ENCODE measurements at places on chromosomes 13 and 19.

- no peak for DNase-seq
Observed at GRCh38 chr13:86108334-86108733, 309.1 kb upstream of the SLITRK6 start.

- DNase-seq: no peak
Observed at GRCh38 chr19:33300894-33301143, 1.5 kb downstream of the CEBPA start.

GRCh38 chr19:10637894-10638293 is 12.5 kb downstream of the SLC44A2 start:
- no peak for DNase-seq

- no peak for DNase-seq
Observed at GRCh38 chr19:50673118-50673517, 23.9 kb downstream of the C19orf81 start.

DNA sequence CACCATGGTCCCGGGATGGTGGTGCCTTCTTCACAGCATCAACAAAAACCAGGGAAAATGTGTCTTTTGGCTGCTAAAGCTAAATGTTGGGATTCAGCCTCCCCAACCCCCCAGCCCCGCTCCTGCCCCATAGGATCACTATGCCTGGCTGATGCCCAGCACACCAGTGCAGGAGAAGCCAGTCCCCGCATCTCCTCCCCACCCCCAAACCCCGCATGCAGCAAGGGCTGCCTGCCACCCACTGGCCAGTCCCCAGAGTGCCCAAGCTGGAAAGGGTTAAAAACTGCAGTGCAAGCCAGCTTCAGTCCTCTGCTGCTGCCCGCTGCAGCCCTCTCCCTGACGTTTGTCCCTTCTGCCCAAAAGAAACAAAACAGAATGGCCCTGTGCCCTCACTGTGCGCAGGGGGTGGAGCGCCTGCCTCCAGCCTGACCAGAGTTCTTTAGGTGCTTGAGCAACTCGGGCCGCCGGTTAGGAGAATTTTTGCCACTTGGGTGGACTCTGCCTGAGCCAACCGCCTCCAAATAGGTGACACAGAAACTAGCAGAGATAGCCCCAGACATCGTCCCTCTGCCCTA is 3.7 kb downstream of the CALM3 start:
- DNase-seq: no peak

GRCh38 chr13:113117911-113118260 is 4.7 kb upstream of the F10 start:
- no peak for DNase-seq

DNA sequence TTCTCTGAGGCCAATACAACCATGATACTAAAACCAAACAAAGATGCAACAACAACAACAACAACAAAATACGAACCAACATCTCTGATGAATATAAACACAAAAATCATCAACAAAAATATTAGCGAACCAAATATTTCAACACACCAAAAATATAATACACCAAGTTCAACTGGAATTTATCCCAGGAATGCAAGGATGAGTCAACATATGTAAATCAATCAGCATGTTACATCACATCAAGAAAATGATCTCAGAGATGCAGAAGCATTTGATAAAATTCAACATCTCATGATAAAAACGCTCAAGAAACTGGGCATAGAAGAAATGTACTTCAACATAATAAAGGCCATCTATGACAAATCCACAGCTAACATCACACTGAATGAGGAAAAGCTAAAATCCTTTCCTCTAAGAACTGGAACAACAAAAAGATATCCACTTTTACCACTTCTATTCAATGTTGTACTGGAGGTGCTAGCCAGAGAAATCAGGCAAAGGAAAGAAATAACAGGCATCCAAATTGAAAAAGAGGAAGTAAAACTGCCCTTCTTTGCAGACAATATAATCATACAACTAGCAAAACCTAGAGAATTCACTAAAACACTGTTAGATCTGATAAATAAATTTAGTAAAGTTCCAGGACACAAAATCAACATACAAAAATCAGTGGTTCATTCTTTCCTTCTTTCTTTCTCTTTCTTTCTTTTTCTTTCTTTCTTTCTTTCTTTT is 2448.7 kb upstream of the PCDH20 start:
- no peak for DNase-seq

DNA sequence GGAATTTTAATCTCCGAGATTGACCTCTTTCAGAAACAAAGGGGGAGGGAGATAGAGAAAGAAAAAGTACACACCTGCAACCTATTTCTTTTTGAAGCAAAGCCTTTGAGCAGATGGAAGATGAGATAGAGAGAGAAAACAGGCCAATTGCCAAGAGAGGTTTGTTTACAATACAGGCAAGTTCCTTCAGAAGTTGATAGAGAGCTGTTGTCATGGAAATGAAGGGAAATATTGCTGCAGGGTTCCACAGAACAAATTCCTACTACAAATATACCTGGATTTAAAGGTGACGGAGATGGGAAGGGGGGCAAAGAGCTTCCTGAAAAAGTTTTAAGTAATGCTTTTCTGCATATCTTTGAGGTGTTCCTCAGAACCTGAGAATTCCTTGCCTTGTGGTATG is 388.4 kb downstream of the NDFIP2 start:
- no peak for DNase-seq

GRCh38 chr13:105936816-105937215 is 598.6 kb downstream of the EFNB2 start:
- DNase-seq: no peak

GRCh38 chr13:97341135-97341534 is 92.8 kb upstream of the RAP2A start:
- DNase-seq: no peak

- DNase-seq: no peak
Observed at GRCh38 chr13:40390401-40390916, 276.0 kb downstream of the FOXO1 start.

DNA sequence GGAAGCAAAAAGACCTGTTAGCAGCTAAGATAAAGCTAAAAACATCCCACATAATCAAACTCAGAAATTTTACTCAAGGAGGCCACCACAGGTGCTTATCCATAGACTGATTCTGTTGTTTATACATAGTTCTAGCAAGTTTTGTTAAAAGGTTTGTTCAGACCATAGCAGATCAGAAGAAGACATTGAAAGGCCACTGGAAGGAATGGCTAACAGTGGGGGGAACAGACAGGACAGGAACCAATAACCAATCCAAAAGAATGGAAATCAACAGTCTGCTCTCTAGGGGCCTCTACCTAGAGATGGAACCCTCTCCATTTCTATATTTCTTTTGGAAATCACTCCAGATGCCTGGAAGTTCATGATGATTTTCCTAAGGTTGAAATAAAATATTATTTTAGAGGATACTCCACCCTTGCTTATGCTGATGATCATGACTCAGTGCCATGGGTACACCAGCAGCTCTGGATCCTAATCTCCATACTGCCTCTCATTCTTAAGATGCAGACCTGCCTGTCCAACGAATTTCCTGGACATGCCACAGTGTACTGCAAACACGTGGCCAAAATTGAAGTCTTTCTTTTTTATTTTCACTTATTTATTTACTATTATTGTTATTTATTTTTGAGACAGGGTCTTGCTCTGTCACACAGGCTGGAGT is 260.0 kb downstream of the MYO16 start:
- no peak for DNase-seq

GRCh38 chr13:21435687-21436151 is 23.4 kb downstream of the ZDHHC20 start:
- peak; percentile 68 for DNase-seq

DNA sequence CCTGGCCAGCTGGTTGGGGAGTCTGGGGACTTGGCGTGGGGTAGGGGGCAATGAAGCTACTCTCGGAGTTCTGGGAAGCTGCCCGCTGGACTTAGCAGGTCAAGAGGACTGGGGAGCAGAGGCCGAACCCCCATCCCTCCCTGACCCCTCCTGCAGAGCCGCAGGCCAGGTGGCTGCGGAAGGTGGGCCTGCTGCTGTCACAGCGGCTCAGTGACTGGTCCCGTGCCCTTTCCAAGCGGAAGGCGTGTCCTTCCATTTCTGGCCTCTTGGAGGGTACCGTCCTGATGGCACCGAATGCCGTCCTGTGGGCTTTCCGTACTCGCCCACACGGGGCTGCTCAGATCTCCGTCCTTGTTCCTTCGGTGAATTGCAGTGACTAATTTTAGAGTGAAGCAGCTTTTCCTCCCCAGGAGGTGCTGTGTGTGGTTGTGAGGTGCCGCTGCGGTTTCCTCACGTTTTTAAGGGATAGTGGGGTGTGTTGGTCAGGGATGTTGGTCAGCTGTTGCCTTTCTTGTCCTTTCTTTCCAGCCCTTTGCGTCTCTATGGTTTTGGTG is 20.8 kb downstream of the DOT1L start:
- DNase-seq: no peak

- no peak for DNase-seq
Observed at GRCh38 chr19:49558591-49558990, 21.8 kb downstream of the NOSIP start.

GRCh38 chr13:23421596-23421995 is 11.9 kb downstream of the SACS start:
- no peak for DNase-seq

GRCh38 chr19:46124638-46125115 is at the start of gene IGFL3:
Gene IGFL3 (minus strand): TSS chr19:46124688. CDS start chr19:46124649, 39 bp downstream.
- DNase-seq: no peak

DNA sequence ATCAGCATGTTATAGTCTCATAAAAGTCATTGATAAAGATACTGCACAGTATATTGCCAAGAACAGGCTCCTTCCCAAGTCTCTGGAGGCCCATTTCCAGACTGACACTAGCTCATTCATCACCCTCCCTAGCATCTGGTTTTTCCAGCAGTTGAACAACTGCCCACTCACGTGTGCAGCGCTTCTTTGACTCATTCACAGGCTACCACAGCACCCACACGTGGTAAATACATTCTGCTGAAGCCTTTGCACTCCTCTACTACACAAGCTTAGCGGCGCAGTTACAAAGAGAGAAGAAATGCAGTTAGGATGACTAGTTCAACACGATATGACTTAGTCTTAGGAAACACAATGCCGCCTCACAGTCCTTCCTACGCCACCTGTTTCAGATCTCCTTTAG is 87.7 kb downstream of the DOCK9 start:
- DNase-seq: peak; percentile 59

- no peak for DNase-seq
Observed at GRCh38 chr13:94218951-94219350, 260.5 kb downstream of the DCT start.

DNA sequence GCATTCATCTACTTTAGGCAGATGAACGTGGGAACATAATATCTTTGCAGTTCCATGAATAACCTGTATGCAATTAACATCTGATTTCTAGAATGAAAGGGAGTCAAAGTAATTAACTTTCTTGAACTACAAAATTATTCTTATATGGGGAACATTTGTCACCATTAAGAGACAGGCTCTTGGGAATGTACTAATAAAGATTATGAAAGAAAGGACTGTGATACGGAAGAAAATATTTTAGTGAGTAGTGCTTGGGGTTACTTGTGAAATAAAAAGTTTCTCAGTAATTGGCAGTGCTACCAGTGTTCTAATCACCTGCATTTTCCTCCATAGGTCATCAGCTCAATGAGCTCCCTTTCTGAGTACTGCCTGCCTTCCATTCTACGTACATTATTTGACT is 85.4 kb downstream of the FRY start:
- no peak for DNase-seq

DNA sequence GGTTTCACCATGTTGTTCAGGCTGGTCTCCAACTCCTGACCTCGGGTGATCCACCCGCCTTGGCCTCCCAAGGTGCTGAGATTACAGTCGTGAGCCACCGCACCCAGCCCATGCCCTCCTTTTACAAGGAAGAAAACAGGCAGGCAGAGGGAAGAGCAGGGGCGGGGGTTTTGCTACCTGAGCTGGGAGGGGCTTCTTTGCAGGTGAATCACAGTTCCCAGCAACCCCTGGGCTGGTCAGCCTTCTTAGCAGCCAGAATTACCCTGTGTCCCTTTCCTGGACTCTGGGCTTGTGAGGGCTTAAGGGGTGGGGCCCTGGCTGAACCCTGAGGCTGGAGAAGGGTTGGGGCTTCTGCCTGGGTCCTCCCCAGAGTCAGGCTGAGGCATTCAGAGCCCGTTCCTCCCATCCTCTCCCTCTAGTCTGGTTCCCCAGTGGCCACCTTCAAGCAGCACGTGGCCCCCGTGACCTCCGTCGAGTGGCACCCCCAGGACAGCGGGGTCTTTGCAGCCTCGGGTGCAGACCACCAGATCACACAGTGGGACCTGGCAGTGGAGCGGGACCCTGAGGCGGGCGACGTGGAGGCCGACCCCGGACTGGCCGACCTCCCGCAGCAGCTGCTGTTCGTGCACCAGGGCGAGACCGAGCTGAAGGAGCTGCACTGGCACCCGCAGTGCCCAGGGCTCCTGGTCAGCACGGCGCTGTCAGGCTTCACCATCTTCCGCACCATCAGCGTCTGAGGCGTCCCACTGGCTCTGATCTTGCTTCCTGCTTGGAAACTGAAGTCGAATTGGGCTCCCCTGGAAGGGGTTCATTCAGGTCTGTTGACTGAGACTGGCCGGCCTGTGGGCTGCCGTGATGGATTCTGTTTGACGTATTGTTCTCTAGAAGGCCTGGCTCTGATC is 2.8 kb upstream of the KCNJ14 start:
- DNase-seq: no peak

- no peak for DNase-seq
Observed at GRCh38 chr19:3790941-3791340, 4.8 kb upstream of the MATK start.

GRCh38 chr13:51682686-51683085 is 98.4 kb downstream of the WDFY2 start:
- no peak for DNase-seq

DNA sequence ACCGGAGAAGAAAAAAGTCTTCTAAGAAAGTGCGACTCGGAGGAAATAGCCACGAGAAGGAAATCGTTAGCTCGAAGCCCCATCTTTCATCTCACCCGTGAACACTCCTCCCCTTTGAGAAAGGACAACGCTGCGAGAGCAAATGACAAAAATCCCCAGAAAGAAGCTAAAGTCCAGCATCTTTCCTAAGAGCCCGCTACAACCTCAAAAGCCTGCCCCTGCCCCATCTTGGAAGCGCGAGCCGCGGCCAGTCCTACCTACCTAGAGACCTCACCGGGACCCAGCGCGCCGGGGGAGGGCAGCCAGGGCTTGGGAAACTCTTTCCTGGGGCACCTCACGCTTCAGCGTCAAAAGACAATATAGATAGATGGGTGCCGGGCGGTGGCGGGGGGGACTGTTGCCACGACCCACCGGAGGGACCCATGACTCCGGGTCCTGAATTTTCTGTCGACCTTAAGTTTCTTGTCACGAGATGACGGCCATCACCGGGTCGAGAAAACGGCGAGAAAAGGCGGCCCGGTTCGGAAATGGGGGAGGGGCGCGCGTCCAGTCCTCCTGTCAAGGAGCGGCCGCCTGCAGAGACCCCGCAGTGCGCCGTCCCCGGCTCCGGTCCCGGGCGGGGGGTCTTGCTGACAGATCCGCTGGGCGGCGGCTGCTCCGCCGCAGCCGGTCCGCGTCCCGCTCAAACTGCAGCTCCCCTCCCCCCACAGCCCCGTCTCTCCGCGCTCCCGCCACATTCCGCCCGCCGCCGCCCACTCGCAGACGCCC is 65.9 kb downstream of the KCNRG start:
- peak; percentile 64 for DNase-seq
